ENCODE measurements at places on chromosomes 3 and 15.
A peak's percentile ranks its signal among the peaks of the same experiment; 100 is the strongest.

DNA sequence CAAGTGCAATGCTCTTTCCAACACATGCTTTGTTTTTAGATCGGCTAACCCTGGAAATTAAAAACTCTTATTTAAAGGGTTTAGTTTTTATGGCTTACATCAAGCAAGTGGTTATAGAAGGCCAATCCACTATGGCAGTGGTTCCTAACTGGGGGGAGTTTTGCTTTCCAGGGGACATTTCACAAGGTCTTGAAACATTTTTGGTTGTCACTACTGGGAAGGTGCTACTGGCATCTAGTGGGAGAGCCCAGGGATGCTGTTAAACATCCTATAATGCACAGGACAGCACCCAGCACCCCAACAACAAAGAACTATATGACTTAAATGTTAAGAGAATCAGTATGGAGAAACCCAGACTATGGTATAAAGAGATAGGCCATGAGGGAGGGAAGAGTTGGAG, 439.0 kb downstream of the NTRK3 start:
- DNase-seq: no peak

- DNase-seq: no peak
These were observed 876.1 kb upstream of the CADM2 start for GRCh38 chr3:84082726-84083125.

DNA sequence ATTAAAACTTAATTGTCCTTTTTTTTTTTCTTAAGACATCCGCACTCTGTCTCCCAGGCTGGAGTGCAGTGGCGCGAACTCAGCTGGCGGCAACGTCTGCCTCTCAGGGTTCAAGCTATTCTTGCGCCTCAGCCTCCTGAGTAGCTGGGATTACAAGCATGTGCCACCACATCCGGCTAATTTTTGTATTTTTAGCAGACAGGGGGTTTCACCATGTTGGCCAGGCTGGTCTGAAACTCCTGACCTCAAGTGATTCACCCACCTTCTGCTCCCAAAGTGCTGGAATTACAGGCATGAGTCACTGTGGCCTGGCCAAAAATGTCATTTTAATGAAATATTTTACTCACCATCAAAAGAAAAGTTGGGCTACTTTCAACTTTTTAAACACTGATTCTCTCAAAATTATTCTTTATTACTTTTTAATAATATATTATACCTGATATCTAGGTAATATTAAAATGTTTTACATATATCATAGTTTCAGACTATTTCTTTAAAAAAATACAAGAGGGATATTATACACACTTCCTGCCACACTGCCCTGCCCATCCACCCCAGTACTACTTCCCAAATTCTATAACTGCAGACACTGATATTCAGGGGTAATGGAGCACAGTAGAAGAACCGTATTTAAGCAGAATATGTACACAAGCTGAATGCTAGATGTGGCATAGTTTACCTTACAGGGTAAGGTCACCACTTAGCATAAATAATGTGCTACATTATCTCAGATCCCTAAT, 723.9 kb upstream of the ZNF385D start:
- DNase-seq: no peak

DNA sequence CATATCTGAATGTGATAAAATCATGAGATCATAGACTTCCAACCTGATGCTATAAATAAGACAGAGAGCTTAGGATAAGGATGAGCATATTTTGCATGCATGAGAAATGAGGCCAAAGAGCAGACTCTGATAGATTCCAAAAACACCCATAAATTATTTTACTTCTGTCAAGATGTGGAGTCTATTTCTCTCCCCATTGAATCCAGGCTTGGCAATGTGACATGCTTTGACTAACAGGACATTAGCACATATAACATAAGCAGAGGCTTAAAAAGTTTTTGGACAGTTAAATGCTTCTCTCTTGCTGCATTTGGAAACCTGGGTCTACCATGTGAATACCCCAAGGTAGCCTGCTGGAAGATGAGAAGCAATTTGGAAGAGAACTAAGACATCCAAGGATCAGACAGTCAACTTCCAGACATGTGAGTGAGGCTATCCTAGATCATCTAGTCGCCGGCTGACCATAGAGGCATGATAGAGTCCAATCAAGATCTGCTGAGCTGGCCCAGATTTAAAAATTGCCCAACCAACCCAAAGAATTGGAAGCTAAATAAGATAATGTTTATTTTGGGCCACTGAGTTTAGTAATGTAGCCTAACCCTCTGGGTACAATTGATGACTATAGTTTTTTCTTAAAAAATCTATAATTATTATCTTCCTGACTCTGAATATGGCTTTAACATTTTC, 30.3 kb downstream of the MYLK start:
- DNase-seq: no peak

DNA sequence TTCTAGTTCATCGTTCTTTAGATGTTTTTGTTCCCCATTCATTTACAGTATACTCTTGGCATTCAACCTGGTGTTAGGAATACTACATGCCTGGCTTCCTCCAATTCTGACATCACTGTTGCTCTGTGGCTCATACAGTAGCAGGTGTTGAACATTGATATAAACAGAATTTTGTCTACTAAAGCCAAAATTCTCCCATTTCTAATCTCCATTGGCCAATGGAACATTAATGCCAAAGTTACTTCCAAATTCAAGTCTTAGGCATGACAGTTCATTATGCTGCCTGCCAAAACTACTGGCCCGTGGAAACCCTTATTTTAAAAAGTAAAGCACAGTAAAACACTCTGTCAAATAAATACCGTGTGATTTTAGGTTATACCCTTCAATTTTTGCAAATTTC, 368.0 kb downstream of the NAALADL2 start:
- no peak for DNase-seq

- DNase-seq: no peak
These were observed 29.1 kb downstream of the RUVBL1 start for GRCh38 chr3:128094295-128095151.

- no peak for DNase-seq
These were observed 70.4 kb downstream of the C3orf38 start for GRCh38 chr3:88220126-88220525.

DNA sequence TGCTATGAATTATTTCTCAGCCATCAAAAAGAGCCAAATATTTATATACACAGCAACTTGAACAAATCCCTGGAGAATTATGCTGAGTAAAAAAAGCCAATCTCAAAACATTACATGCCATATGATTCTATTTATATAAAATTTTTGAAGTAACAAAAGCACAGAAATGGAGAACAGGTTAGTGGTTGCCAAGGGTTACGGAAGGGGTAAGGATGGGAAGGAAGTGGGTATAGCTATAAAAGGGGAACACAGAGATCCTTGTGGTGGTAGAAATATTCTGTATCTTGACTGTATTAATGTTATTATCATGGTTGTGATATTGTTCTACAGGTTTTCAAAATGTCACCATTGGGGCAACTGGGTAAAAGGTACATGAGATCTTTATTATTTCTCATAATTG, 62.3 kb upstream of the ASB14 start:
- DNase-seq: no peak

GRCh38 chr15:23561914-23562313, 3.6 kb upstream of the MKRN3 start:
- no peak for DNase-seq

- DNase-seq: peak; percentile 43
These were observed 1.5 kb downstream of the SNRPN start for GRCh38 chr15:24956111-24956838.

GRCh38 chr3:171384101-171384891, 75.9 kb downstream of the TNIK start:
- DNase-seq: no peak

GRCh38 chr15:74460298-74460697, 662 bp downstream of the UBL7 start:
- DNase-seq: no peak

- no peak for DNase-seq
These were observed 142.7 kb upstream of the DPPA4 start for GRCh38 chr3:109480014-109480413.

DNA sequence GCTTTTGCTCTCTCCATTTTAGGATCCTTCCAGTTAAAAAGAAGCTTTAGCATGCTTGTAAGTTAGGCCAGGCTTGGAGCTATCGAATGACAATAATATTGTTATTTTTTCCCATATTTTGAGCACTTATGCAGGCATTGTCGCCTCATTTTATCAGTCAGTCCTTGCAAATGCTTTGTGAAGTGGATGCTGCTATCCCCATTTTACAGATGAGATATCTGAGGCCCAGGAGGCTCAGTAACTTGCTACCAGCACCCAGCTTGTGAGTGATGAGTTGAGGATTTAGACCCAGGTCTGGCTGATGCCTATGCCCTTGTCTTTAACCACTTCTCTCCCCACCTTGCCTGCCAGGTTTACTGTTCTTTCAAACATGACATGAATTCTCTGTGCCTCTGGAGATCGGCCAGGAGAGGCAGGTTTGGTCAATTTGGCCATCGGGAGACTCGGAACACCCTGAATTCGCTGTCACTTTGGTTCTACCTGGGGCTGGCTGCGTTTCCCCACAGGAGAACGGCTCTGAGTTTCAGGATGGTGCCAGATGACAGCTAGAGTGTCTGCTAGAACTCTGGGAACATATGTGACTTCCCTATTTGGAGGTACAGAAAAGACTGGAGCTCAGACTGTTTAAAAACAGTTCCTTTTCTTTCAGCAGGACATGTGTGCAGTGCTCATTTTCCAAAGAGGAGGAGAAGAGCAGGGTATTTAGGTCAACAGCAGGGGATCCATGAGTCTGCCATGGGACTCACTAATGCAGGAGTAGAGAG, 25.5 kb upstream of the ZNF710 start:
- no peak for DNase-seq

DNA sequence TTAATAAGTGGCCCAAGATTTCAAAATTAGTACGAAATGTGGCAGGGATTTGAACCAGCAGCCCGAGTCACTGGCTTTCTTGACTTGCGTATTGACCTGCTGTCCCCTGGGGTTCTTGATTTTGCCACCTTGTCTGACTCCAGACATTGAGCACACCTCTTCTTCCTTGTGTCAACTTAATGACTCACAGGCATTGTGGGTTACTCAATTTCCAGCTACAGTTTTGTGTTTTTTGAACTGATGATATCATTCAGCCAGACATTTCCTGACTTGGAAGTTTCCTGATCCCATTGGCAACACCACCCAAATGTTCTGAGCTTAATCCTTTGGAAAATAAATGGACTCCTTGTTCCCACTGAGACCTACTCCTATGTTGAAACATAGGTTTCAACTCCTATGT, 64.2 kb downstream of the MOBP start:
- no peak for DNase-seq

DNA sequence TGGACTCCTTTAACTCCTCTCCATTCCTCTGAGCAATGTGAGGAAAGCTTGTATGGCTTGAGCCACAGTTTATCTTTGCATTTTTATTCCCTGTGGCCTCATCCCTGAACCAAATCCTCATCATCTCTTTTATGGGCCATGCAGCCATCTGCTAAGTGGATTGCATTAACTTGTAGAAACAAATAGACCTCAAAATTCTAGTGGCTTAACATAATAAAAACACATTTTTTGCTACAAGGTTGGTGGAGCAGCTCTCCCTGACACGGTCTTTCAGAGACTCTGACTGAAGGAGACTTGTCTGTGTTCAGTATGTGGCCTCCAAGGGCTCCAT, 135.3 kb downstream of the RPL22L1 start:
- no peak for DNase-seq

GRCh38 chr3:129358772-129359371, 69.6 kb downstream of the EFCAB12 start:
- DNase-seq: no peak

DNA sequence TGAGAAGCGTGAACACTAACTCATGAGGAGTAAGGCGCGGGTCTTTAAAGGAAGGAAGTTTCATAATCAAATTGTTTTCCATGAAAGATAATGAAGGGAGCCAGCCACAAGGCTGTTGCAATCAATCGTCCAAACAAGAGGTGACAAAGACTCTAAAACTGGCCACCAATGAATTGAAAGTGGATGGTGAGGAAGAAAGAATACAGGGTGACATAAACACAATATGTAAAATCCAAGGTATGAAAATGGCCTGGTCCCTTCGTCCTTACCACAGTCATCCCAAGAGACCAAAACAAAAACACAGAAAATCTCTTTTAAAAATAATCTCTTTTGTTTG, 12.0 kb downstream of the CD86 start:
- no peak for DNase-seq

DNA sequence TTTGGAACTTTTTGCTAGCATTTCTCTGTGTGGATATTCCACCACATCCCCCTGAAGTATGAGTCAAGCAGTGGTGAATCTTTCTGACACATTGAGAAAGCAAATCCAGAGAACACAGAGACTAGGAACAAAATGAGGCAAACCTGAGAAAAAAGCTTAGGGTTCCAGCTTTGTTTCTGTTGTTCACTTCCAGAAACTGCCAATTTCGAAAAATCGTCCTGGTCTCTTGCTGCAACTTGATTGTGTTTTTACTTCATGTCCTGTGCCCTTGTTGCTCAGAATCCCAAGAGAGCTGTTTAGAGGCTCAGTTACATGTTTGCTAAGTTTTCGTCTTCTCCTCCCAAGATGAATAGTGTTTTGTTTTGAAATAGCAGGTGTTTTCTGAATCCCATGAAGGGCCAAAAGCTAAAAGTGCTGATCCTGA, 13.7 kb downstream of the MAP2K1 start:
- no peak for DNase-seq

DNA sequence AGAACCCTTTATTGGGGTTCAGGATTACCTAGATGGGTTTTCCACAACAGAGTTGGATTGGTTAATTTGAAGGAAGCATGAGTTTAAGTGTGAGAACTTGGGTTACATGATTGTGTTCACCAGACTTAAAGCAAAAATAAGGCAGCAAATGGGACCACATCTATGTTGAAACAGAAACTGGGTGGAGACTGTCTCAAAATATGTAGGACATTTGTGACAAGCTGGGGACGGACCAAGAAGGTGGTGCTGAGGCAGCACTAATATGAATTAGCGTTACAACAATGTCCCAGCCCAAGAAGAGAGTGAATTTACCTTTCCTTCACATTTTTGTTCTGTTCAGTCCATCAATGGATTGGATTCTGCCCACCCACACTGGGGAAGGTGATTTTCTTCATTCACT, 866 bp upstream of the AADACL2 start:
- DNase-seq: no peak

DNA sequence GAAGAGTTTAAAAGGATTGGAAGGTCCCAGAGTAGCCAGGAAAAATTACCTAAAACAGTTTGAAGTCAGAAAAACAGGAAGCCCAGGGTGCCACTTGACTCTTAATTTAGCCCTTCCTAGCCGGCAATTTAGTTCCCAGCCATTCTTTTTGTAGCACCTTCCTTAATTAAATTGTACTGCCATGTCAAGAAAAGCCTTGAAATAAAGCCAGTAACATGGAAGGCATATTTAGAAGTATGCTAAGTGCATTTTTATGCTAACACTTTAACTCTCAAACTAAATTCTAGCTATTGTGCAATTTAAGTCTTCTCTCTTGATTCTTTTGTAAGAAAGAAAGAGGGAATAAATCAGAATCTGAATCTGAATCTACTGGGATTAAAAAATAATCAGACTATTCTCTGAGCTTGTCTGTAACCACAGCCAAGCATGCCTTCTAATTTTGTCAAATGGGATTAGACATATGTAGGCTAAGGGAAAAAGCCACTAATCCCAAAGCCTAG, 43.2 kb downstream of the MAP3K13 start:
- DNase-seq: no peak

GRCh38 chr3:95613993-95614392, 1200.4 kb upstream of the EPHA6 start:
- no peak for DNase-seq

- peak; percentile 42 for DNase-seq
These were observed 71.5 kb upstream of the PLXNA1 start for GRCh38 chr3:126911162-126912026.
